ENCODE measurements at places on chromosomes 5 and 9.

- no peak for DNase-seq
These were observed 130.4 kb downstream of the CEMIP2 start for GRCh38 chr9:71637926-71638325.

GRCh38 chr5:42506662-42507061 lies 83.4 kb downstream of the GHR start:
- no peak for DNase-seq

GRCh38 chr9:128151309-128152132 lies 2.3 kb downstream of the LCN2 start:
- no peak for DNase-seq

DNA sequence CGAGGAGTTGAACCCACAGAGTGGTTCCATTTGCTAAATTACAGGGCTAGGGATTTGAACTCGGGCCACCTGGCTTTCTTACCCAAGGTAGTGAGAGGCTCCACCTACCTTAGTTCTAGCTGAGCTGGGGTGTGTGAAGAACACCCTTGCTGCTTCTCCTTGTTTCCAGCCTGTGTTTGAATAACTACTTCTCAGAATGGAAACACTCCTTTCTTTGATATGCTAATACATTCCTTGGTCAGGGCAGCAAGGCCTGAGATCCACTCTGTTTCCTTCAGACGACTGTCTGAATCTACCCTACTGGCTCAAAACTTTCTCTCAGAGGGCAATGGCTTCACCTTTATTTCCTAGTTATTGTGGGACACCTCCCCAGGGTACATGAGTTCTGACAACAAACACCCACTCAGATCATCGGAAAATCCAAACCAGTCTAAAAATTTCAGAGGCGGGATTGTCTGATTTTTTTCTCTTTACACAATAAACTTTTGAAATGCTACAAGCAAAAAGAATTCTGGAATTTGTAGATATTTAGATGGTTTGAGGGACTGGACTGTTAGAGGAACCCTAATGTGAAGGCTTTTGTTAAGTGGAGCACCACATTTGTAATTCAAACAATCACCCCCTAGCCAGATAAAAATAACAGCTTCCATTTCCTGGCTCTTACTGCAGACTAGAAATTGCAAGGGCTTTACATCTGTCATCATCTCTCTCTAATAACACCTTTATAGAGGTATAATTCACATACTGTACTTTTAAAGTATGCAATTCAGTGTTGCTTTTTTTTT lies 4.0 kb upstream of the ATP6V1G1 start:
- no peak for DNase-seq

GRCh38 chr5:122921826-122922225 lies 76.4 kb downstream of the SNX24 start:
- DNase-seq: no peak

- DNase-seq: no peak
These were observed 903.8 kb downstream of the EFNA5 start for GRCh38 chr5:106766916-106767315.

- DNase-seq: no peak
These were observed 188.0 kb downstream of the XRCC4 start for GRCh38 chr5:83265318-83265717.

DNA sequence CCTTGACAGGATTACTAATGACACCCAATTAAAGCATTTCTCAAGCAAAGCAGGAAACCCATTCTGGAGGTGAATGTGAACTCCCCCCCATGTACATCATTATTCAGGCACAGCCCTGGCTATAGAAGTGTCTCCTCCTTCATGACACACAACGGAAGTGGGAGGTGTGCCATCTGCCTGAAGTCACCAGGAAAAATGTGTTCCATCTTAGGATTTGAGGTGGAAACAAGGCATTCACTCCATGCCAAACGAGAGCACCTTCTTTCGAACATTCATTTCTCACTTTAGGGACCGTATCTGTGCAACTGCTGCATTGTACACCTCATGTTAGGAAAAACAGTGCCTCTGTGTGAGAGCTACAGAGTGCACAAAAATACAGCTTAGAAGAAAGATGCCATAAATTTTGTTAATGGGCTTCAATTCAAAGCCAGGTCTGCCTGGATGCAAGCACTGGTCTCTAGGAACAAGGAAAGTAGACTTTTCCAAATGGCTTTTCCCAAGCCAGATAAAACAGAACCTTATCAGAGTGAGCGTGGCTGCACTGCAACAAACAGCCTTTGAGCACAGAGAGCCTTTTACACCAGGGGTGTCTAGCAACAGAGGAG lies 19.4 kb downstream of the GOLM1 start:
- no peak for DNase-seq

DNA sequence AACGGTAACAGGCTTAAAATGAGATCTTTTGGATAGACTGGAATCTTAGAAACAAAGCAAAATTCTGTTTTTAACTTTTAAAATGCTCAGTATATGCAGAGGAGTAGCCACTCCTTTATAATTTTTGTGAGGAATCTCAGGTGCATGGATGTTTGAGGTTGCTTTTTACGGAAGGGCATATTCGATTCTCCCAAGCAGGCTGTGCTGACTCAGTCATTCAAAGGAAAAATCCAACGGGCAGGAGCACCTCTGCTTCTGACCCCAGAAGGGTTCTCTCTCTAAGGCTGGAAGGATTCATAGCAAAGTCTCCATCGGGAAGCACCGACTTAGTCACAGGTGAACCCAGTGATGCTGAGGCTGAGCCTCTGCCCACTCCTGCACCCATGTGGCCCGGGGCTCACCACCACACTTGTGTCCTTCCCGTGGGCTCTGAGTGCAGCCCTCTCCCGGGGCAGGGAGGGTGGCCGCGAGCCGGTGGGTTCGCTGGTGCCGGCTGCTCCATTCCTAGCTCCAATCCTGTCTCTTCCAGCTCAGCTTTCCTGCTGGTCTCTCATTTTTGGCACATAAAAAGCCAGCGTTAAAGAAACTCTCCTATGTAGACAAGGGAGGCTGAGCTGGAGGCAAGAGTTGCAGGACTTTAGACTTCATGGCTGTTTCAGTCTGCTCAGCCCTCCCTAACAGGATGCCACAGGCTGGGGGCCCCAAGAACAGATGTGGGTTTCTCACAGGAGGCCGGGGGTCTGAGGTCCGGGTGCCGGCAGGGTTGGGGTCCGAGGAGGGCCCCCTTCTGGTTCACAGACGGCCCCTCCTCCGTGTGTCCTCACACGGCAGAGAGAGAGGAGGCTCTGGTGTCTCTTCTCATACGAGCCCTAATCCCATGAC lies 135.6 kb upstream of the LPCAT1 start:
- no peak for DNase-seq

DNA sequence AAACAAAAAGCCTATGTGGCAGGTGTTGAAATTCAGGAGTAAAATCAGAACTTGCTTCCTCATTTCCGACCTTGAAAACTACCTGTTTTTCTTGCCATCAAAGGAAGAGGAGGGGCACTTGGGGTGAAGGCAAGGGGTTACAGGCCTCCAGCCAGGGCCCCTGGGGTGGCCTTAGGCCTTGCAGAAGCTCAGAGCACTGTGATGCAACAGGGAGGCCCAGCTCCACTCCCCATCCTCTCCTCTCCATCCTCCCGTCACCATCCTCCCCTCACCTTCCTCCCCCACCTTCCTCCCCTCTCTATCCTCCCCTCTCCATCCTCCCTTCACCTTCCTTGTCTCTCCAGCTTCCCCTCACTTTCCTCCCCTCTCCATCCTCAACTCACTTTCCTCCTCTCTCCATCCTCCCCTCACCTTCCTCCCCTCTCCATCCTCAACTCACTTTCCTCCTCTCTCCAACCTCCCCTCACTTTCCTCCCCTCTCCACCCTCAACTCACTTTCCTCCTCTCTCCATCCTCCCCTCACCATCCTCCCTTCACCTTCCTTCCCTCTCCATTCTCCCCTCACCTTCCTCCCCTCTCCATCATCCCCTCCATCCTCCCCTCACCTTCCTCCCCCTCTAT lies 111.6 kb downstream of the WNK2 start:
- no peak for DNase-seq

- DNase-seq: no peak
These were observed 31.6 kb downstream of the LMNB1 start for GRCh38 chr5:126808521-126808988.

- DNase-seq: no peak
These were observed 25.1 kb downstream of the JADE2 start for GRCh38 chr5:134550271-134551214.

- DNase-seq: no peak
These were observed 39.6 kb upstream of the DMXL1 start for GRCh38 chr5:119031011-119031886.

- DNase-seq: no peak
These were observed 4.0 kb upstream of the BARHL1 start for GRCh38 chr9:132578367-132578932.

DNA sequence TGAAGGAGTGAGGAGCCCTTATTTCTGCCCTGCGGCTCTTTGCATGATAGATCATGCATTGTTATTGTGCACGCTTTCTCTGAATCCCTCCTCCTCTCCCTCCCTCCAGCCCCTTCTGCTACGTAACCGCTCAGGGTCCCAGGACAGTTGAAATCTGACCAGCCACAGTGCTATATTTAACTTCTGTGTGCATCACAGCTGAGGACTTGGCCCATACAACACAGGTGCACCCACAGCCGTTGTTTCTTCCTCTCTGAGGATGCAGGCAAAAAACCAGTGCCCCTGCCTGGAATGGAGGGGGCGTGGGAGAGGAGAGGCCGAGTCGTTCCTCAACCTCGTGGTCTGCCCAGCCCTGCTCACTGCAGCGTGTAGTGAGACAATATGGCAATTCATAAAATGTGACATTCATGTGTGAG lies 335.6 kb upstream of the CLINT1 start:
- DNase-seq: no peak

- DNase-seq: no peak
These were observed 64.4 kb upstream of the DNAH5 start for GRCh38 chr5:14008819-14009311.

DNA sequence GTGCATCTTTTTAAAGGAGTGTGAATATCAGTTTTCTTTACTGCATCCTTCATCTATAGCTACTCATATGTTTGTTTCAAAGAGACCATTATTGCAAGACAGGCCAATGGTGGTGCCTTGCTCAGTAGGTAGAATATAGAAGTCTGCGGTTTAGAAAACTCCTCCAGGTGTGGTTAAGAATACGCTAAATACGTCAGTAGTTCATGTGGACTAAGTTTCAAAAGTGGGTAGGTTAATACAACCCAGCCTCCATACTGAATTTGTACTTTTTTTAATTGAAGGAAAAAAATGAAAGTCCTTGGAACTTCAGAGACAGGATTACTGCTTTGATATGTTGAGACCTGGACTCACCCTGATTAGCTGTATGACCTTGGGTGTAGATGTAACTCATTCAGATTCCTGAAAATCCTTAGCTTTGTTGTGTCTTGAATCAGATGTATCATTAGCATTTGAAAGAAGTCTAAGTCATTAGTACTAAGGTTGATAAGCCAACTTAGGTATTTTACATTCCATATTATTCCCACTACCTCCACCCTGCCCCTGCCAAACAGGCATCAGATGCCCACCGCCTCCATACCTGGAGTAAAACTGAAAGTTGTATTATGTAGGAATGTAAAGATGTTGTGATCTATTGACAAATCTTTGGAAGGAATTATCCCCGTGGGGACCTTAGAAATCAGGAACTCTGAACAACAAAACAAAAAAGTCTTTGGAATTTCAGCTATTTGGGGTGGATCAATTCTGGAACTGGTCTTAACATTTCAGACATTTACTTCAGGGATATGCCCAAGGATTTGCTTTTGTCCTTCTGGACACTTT lies 6.1 kb downstream of the BASP1 start:
- no peak for DNase-seq

- DNase-seq: no peak
These were observed 1210.8 kb downstream of the CDH12 start for GRCh38 chr5:21642312-21642711.

DNA sequence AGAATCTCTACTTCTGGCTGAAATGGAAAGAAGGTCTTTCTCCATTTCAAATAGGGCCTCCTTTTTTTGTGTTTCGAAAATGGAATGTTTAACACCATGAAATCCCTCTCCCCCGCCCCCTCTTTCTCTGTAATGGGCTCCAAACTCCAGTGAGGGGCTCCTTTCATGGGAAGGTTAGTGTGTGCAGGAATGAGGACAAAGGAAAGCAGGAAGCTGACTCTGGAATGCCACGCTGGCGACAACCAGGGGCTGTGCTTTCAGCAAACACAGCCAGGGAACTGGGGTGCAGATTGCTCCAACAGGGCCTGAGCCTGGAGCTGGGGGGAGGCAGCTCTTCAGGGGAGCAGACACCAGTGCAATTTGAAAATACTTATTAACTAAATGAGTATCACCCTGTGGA lies 82.8 kb downstream of the CRB2 start:
- no peak for DNase-seq

- no peak for DNase-seq
These were observed 4.0 kb upstream of the TYRP1 start for GRCh38 chr9:12689233-12689632.

DNA sequence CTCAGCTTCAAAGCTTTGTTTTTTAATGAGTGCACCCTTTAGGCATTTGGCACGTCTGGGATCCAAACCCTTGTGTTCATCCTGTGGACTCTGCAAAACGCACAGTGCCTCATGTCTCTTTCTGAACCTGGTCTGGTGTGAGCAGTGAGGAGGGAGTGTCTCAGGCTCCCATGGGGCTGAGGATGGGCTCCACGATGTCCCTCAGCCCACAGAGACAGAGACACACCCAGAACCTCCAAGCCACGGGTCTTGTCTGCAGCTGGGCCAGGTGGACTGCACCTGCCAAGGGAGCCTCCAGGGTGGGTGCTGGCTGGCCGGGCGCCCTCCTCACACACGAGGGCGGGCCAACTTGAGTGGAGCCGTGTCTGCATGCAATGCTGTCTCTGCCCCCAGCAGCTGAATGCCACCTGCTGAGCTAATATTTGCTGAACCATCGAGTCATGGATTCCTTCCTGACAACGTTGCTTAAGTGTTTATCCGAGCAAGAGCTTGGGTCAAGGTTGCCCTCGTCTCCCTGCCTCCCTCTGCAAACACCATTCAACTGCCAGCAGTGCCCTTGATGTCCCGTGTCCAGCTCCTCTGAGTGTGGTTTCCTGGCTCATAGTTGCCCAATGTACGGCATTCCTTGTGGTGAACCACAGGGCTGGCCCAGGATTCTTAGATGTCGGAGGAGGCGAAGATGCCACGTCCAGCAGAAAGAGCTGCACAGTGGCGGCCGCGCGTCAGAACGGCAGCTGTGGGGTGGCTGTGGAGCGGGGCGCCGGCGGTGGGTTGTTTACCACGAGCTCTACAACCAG lies 31.4 kb upstream of the LPCAT1 start:
- DNase-seq: no peak

- DNase-seq: no peak
These were observed 946.7 kb downstream of the TLE4 start for GRCh38 chr9:80518441-80518840.
